ENCODE measurements at places on chromosomes 3 and 15.

GRCh38 chr3:63295806-63296205 lies 17.7 kb downstream of the SYNPR start:
- no peak for DNase-seq

DNA sequence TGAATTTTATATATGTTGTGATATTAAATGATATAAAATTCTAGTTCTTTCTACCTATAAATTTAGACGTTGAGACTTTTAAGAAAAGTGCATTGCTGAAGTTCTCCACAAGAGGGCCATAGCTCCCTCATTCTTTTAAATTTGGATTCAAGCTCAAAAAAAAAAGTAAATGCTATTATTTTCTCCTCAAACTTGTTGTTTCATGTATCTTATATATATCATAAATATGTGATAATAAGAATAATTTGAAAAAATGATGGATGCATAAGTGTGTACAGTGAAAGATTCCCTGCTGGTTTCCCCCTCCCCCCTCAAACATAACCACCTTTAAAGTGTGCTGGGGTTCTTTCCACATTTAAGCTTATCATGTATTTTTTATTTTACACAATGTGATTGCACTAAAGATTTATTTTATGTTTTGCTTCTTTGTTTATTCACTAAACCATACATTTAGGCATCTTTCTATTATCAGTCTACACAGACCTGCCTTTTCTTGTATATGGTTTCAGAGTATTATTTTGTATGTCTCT lies 769.4 kb upstream of the GOLIM4 start:
- no peak for DNase-seq

DNA sequence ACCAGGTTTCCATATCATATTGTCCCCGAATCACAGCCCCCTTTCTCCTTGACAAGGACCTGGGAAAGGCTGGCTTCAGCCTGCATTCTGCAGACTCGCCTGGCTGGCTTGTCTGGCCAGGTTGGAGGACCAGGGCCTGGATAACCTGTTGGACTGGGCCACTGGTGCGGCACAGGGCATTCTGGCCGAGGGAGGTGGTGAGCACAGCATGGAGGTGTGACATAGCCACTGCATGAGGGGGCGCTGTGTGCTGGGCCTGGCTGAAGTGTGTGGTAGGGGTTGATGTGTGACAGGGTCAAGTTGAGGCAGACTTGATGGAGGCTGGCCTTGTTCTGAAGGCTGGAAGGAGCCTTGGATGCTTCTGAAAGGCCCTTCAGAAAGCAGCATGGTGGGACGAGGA lies 2.9 kb downstream of the ESYT3 start:
- no peak for DNase-seq

GRCh38 chr15:39429898-39430357 lies 151.0 kb upstream of the THBS1 start:
- DNase-seq, result no peak

- no peak for DNase-seq
Observed at GRCh38 chr3:12556314-12556689, 585 bp upstream of the MKRN2 start.

DNA sequence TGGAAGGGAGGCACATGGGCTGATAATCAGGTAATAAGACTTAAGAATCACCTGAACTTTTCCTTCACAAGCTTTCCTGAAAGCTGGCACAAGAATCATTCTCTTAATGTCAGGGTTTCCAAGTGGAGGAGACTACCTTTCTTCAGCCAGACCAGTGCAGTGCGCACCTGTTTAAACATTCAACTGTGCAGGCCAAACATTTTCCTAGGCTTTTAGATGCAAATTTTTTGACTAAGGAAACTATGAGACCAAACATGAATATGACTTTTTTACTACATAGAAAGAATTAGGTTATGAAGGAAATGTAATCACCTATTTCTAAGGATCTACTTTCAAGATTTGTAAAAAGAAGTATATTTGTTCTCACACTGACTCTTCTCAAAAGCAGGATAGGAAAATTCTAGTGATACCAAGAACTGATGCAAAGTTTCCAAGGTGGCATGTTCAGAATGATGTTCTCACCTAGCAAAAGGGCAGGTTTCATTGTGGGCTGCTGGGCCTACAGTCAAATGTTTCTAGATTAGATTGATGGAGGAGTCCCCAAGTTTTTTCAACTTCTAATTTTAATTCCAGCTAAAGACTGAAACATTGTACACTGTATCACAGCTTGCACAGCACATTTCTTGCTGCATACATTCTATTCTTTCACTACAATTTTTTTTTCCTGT lies 339.1 kb downstream of the TIGIT start:
- DNase-seq, result no peak

DNA sequence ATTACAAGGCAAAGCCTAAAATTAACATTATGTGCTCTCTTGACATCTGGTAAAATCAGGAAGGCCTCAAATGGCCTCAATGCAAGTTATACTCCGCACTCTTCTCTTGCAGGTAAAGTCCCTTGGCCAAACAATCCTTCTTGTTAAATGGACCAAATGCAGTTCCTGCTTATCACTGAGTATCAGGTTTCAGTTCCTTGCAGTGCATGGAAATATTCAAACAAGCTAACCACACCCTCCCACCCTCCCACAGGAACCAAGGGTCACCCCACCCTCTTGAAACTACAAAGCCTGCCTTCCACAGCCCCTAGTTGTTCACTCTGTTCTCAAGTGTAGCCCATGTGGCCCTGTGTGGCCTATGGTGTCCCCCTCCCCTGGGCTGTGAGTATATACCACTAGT lies 171.9 kb upstream of the CADPS start:
- no peak for DNase-seq

DNA sequence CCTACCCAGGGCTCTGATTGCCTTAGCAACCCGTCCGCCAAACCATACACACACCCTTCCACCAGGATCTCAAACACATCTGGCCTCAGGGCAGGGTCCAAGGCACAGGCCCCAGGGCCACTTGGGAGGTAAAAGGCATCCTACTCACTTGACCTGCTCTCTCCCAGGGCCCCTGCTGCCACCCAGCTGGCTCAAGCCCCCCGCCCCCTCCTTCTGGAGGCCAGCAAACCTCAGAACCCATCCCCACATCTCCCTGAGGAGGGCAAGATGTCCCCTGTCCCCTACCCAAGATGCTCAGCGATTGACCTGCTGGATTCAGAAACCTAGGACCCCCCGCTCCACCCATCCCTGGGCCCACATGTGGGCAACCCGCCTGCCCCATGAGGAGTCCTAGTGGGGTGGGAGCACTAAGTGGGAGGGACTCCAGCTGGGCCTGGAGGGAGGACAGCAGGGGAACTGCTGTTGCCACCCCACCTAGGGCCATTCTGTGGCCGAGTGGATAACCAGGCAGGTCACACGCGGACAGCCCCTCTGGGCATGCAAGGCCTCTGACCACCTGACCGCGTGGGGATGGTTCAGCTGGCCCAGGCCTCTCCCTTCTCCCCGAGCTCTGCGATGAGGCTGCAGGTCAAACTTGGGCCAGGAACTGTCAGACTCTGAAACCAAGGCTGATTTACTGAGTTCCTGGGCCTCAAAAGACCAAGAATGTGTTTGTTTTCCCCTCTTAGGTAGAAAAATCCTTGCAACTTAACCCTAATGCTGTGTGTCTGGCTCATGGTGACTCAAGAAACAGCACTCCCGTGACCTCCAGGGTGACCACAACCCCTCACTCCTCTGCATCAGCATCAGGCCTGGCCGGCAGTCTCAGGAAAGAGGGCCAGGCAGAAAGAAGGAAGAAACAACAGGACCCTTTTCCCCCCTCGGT lies 4.2 kb downstream of the MFGE8 start:
- DNase-seq, result no peak

GRCh38 chr3:19531426-19531825 lies 383.1 kb downstream of the KCNH8 start:
- no peak for DNase-seq

DNA sequence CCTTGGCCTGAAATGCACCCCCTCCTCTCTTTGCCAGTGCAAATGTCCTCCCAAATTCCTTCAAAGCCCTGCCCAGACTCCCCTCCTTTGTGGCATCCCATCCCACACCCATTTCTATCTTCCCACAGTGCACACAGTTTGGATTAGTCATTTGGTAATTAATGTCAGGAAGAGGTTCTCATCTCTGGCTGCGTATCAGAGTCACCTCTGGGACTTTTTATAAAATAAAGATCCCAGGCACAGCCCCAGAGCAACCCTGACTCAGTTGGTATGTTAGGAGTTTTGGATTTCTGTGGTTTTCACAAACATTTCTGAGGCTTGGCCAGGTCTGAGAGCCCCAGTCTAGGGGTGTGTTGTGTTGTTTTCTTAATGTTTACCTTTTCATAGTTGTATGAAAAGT lies 41.6 kb downstream of the C3orf20 start:
- no peak for DNase-seq

DNA sequence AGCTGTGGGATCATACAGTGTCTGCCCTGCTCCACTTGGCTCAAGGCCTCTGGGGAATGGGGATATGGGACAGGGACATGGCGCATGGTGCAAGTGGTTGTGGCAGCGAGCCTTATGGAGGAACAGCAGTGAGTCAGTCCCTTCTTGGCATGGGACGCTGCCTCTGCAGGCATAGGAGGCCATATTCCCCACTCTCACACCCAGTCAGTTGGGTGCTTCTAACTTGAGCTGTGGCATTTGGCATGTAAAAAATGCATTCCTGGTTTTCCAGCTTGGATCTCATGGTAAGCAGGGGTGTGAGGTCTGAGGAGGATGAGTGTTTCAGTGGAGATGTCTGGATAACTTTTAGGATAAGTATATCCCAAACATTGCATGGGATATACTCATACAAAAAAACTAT lies 31.6 kb upstream of the UBE2Q2 start:
- DNase-seq, result no peak

GRCh38 chr15:40769274-40770146 lies at the start of gene C15orf62:
Gene C15orf62, plus strand, starts transcription at chr15:40769980. Its CDS starts 516 bp downstream, at chr15:40770496.
- DNase-seq, result peak; percentile 57

GRCh38 chr15:57061696-57062095 lies 143.3 kb downstream of the TCF12 start:
- DNase-seq, result no peak

GRCh38 chr15:60937278-60937677 lies 291.8 kb downstream of the RORA start:
- DNase-seq, result no peak

GRCh38 chr3:62233065-62233464 lies 140.3 kb downstream of the FEZF2 start:
- no peak for DNase-seq

DNA sequence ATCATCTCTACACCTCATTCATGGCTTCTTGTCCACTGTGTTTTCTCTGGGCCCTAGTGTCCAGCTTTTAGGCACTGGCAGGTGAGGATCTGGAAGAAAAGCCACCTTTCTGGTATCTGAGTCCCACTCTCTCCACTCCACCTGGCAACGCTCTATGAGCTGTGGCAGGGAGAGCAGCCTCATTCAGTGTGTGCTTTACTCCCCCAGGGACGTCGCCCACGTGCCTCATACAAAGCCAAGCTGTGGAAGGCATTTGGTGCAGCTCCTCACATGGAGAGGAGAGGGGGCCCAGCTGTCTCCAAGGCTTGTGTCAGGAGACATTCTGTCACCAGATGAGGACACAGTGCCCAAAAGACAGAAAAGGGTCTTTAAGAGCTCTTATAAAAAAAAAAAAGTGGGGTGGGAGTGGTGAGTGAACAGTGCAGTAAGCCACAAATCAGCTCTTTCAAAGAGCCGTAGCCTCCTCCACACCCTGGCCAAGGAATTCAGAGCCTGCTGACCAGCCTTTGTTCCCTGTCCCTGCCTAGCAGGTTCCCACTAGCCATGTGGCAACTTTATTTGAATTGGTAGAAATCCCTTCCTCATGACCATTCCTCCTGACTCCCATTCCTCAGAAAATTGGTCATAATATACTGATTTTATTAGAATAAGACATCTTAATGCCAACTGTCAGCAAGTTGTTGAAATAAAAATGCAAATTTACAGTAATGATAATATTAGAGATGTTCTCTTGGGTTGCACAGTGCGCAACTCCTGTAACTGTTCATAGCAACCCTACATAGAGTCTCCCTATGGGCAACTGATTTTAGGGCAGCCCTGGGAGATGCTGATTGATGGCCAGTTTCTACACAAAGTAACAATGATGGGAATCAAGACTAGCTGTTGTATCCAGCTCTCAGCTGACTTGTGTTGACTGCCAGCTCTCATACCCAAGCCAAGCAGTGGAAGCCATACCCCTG lies 29.5 kb downstream of the GALNT15 start:
- no peak for DNase-seq

DNA sequence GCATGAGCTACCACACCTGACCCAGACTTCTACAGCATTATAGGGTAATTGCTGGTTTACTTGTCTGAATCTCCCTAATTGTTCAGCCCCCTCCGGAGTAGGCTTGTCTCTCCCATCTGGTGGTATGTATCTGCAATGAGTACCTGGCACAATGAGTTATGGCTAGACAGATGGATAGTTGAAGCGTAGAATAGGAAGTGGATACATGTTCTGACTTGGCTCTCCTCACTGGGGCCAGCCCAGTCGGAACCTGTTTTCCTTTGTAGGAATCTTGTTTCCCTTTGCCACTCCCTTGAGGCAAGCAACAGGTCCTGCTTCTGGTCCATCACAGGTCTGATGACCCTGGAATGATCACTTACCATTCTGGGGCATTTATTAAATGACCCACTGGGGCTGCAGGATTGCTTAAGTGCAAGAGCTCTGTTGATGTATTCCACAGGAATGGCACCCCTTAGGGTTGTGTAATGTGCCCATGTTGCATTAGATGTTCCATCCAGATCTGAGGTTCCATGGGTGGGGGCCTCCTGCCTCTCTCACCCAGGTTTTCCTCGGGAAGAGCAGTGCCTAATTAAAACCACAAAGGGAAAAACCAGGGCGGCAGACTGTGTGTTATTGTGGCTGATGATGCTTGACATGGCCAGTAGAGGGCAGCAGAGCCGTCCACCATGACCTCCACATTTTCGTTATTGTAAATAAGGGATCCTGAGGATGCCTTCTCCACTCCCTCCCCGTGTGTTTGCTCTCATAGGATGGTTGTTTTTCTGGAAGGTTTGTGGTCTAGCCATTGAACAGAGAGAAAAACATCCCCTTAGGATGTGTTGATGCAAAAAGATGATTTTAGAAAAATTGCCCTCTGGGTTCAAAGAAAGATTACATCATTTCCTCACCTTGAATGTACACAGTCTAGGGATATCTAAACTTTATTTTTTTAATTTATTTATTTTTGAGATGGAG lies 58.0 kb downstream of the CMTM8 start:
- DNase-seq, result peak; percentile 14

DNA sequence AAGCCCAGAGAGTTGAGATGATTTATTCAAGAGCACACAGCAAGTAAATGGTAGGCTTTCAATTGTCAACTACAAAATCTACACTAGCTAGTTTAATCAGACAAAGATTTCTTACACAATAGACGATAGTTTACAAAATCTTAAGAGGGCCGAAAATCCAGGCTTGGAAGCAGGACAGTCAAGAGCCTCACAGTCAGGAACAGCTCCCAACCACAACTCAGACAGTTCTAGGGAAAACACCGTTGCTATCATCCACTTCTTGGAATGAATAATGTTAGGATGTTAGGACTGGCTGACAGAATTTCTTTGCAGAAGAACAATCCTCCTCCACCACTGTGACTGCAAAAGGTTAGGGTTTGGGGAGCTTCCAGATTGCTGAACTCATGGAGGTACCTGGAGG lies 290.8 kb upstream of the ZPLD1 start:
- no peak for DNase-seq

- no peak for DNase-seq
Observed at GRCh38 chr3:16178628-16178988, 4.1 kb downstream of the GALNT15 start.

All from activated CD8-positive, alpha-beta memory T cell treated with anti-CD3 and anti-CD28 coated beads for 4 hours (primary cell).